Activated gamma-delta T cell (primary cell): ENCODE measurements at places on chromosomes 12 and 14.

DNA sequence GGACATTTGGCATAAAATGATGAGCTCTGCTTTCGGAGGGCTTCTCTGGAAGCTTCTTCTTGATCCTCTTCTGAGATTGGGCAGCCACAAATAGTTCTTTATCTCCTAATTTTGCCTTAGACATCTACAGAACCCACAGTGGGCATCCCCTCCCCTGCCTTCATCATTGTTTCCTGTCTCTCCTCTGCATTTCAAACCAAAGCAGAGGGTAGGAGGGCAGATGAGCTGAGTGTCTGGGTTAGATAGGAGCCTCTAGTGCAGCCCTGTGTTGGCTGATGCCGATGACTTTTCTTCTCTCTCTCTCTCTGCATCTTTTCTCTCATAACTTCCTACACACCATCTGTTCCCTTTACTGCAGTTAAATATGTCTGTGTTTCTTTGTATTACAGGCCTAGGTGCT lies 8.5 kb upstream of the IL26 start:
- no peak for DNase-seq

- DNase-seq, result no peak
Measured at GRCh38 chr12:49954863-49955830, 4.6 kb downstream of the AQP2 start.

- DNase-seq, result no peak
Measured at GRCh38 chr12:106645074-106645421, 62.2 kb downstream of the RFX4 start.

DNA sequence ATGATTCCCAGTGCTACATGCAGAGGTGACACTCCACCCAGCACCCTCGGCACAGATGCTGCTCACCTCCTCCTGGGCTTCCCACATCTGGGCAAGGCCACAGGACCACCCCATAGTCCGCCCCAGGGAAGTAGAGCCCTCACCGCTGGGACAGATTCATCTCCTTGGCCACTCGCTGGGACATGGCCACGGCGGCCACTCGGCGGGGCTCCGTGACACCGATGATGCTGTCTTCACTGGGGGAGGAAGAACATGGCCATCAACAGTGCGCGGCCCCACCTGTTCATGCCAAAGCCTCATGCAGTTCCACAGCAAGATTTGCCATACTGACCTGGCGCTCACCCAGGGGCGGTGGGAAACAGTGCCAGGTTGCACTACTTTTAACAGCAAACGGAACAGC lies 13.7 kb downstream of the DHX37 start:
- DNase-seq, result no peak

DNA sequence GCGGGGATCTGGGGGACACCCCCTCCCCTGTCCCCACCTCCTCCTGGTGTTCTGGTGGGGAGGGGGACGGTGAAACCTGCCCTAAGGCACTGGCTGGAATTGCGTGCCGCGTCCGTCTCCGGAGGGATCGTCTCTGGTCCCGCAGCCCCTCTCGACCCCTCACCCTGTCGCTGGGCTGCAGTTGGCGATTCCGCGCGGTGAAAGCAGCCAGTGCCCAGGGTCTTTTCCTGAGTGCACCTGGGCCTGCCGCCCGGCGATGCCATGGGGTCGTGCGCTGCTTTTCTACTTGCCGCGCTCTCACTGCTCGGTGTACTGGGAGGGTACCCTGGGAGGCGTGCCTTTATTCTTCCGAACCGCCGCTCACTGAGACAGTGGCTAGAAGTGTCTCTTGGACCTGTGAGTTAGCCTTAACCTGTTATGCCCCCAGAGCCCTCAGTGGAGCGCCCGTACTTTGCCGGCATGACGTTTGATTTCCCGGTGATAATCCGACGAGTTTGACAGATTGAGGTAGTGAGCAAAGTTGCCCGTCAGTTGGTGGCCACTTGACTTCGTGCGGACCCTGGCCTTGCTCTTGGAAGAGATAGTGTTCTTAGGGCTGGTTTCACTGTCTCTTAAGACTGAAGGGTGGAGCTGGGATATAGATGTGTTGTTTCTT lies 788 bp downstream of the SFSWAP start:
- DNase-seq, result no peak
